Psoas muscle (tissue), 8 donors: ENCODE measurements at places on chromosomes 11 and 22. TPM values are rescaled to one million over a fixed set of nuclear protein-coding genes. Genes with fewer than 3 reads are reported as not detected.

OR10D3 gene
- not detected for polyA plus RNA-seq

HTR3A gene
- not detected for polyA plus RNA-seq

ANO1 gene
- polyA plus RNA-seq, result 2.2 TPM

RTL10 gene
- 5.9 TPM for polyA plus RNA-seq

SH3BP1 gene
- polyA plus RNA-seq, result 0.64 TPM

TENM4 gene
- polyA plus RNA-seq, result 0.19 TPM

MACROD1 gene
- polyA plus RNA-seq, result 281 TPM

ST14 gene
- 0.22 TPM for polyA plus RNA-seq

P2RX3 gene
- 0.30 TPM for polyA plus RNA-seq

CREB3L1 gene
- polyA plus RNA-seq, result 1.6 TPM

RELT gene
- polyA plus RNA-seq, result 4.9 TPM

NCR3LG1 gene
- polyA plus RNA-seq, result 0.14 TPM

GSTT2 gene
- polyA plus RNA-seq, result 0.89 TPM

GTPBP1 gene
- polyA plus RNA-seq, result 17.4 TPM

PLXNB2 gene
- polyA plus RNA-seq, result 11.6 TPM

PRRG4 gene
- polyA plus RNA-seq, result 0.13 TPM

HEPACAM gene
- 0.25 TPM for polyA plus RNA-seq

SHANK3 gene
- polyA plus RNA-seq, result 4.2 TPM

B4GALNT4 gene
- 0.05 TPM for polyA plus RNA-seq

SLC25A45 gene
- 18.5 TPM for polyA plus RNA-seq

FAM227A gene
- 0.03 TPM for polyA plus RNA-seq

SUSD2 gene
- polyA plus RNA-seq, result 1.1 TPM

OR2D2 gene
- polyA plus RNA-seq, result not detected

MUC2 gene
- polyA plus RNA-seq, result not detected

RFPL2 gene
- not detected for polyA plus RNA-seq

SMC1B gene
- not detected for polyA plus RNA-seq

EMID1 gene
- polyA plus RNA-seq, result 0.58 TPM

KDM4D gene
- polyA plus RNA-seq, result 0.63 TPM

MYRF gene
- polyA plus RNA-seq, result 0.01 TPM

SHISAL1 gene
- 0.01 TPM for polyA plus RNA-seq

GAL3ST3 gene
- not detected for polyA plus RNA-seq

FAM83F gene
- 0.01 TPM for polyA plus RNA-seq

TSSK2 gene
- 0.32 TPM for polyA plus RNA-seq

PHLDA2 gene
- 0.97 TPM for polyA plus RNA-seq

TREH gene
- polyA plus RNA-seq, result 0.17 TPM

SAA4 gene
- polyA plus RNA-seq, result not detected

TXN2 gene
- polyA plus RNA-seq, result 109 TPM

TRPM5 gene
- polyA plus RNA-seq, result not detected

CCDC116 gene
- polyA plus RNA-seq, result 0.07 TPM

SYVN1 gene
- polyA plus RNA-seq, result 20.5 TPM

IGF2 gene
- polyA plus RNA-seq, result 5.9 TPM

PGA5 gene
- polyA plus RNA-seq, result 0.44 TPM

P2RY6 gene
- 1.2 TPM for polyA plus RNA-seq

RIMBP3B gene
- not detected for polyA plus RNA-seq

DEFB131B gene
- not detected for polyA plus RNA-seq

EHBP1L1 gene
- 177 TPM for polyA plus RNA-seq

APOL5 gene
- polyA plus RNA-seq, result 0.04 TPM

BAIAP2L2 gene
- polyA plus RNA-seq, result 0.55 TPM

AQP11 gene
- polyA plus RNA-seq, result 1.9 TPM

NPAS4 gene
- polyA plus RNA-seq, result not detected

GAB4 gene
- polyA plus RNA-seq, result not detected

C2CD2L gene
- polyA plus RNA-seq, result 28.7 TPM

GNG3 gene
- polyA plus RNA-seq, result 0.39 TPM

NRXN2 gene
- polyA plus RNA-seq, result 0.60 TPM

GLYATL1 gene
- not detected for polyA plus RNA-seq

SLC25A18 gene
- 5.5 TPM for polyA plus RNA-seq

MYEOV gene
- polyA plus RNA-seq, result 0.12 TPM

HBG2 gene
- polyA plus RNA-seq, result not detected
